Myocyte (in vitro differentiated cells): ENCODE measurements at places on chromosomes 1 and 21. TPM values are rescaled to one million over a fixed set of nuclear protein-coding genes. Genes with fewer than 3 reads are reported as not detected.

- DNase-seq: peak; percentile 64
Observed at GRCh38 chr1:8687039-8687438, 130.4 kb downstream of the RERE start.

- DNase-seq: no peak
Observed at GRCh38 chr21:45537111-45537745, 5.0 kb downstream of the SLC19A1 start.

DNA sequence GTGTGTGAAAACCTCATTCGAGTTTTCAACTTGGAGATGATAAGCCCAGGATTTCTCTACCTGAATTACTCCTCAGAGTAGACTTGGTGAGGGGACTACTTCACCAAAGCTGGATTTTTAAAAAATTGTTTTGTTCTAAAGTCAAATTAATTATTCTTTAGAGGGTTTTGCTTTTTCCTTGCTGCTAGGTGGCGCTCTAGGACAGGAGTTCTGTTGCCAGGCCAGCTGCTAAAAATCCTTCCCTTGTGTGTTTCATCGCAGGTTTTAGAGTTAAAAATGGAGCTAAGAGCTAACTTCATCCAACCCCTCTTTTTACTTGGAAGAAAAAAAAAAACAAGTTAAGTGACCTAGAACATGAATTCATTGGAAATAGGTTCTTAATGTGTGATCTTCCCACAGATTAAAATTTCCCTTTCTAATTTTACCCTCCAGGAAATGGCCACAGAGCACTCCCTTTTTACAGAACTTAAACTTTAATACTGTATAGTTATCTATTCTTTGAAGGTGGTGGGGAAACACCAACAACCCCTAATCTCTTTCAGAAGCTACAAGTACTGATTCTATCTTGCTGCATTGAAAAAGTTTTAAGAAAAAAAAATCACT, 36.7 kb upstream of the FAM163A start:
- peak; percentile 76 for DNase-seq

DNA sequence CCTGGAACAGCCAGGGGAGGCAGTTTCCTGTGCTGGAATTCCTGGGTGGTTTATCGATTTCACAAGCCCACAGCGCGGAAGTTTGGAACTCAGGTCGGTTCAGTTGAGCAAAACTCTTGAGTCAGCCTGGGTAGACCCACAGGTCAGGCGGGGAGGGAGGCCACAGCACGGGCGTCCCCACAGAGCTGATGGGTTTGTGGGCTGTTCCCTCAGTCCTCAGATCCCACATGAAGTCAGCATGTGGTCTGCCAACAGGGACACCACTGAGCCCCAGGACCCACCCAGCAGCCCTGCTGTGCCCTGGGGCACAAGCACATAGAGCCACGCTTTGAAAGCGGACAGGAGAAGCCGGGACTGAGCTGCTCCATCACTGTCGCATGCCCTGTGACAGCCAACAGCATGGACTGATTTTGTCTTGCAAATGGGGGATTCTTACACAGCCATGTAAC, 17.4 kb downstream of the BMP8A start:
- DNase-seq: peak; percentile 88

DNA sequence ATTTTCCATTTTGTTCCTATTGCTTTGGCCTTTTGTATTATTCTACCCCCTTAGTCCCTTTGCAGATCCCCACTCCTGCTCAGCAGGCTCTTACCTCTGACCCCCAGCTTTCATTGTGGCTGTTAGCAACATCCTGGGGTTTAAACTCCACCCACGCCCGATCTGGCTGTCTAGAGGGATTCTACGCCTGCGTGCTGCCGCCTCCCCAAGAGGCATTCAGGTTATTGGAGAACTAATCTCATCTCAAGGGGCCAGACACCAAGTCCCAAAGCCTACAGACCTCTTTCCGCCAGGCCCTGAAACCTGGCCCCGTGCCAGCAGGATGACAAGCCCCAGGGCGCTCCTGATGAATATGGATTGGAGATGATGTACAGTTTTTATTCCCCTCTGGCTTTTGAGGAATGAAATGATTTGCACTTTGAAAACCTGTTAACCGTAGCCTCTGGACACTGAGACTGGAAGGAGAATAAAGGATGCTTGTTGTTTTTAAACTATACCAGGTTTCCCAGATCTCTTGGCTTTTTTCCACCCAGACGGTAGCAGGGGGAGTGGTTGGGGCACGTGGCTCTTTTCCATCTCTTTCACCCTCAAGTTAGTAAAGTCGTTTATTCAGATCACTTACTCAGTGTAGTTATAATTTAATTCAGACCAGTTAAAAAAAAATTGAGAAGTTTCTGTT, 14.5 kb upstream of the IKBKE start:
- DNase-seq: no peak

GRCh38 chr1:113320272-113320671, 70.0 kb upstream of the MAGI3 start:
- DNase-seq: no peak

DNA sequence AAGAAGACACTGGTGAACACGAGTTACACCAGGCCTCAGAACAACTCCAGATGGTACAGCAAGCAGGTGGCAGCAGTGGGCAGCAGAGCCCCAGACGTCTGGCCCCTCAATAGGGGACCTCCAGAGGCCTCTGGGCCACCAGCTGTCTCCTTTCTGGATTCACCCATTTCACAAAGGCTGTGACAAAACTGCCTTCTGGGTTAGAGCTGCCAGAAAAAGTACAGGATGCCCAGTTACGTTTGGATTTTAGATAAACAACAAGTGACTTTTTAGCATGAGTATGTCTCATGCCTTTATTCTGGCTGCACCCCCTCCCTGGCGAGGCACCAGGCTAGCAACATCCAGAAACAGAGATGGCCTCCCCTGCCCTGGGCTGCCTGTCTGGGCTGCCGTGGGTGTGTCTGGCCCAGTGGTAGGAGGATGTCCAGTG, 30.1 kb downstream of the ITPKB start:
- peak; percentile 35 for DNase-seq

- no peak for DNase-seq
Observed at GRCh38 chr1:67188137-67188536, 21.9 kb downstream of the IL23R start.

DNA sequence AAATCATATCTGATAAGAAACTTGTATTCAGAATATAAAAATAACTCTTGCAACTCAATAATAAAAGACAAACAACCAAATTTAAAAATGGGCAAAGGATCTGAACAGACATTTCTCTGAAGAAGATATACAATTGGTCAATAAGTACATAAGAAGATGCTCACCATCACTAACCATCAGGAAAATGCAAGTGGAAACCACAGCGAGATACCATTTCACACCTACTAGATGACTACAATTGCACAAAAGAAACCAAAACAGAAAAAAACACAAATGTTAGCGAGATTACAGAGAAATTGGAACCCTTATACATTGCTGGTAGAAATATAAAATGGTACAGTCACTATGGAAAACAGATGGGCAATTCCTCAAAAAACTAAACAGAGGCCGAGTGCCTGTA, 11.5 kb upstream of the ZNF683 start:
- no peak for DNase-seq

- DNase-seq: no peak
Observed at GRCh38 chr21:17854745-17855144, 35.6 kb upstream of the C21orf91 start.

- peak; percentile 74 for DNase-seq
Observed at GRCh38 chr21:38773099-38774061, 32.3 kb upstream of the ETS2 start.

- DNase-seq: no peak
Observed at GRCh38 chr21:33732038-33732437, 89.7 kb downstream of the ITSN1 start.

- no peak for DNase-seq
Observed at GRCh38 chr1:212237651-212238050, 47.6 kb upstream of the PPP2R5A start.

DNA sequence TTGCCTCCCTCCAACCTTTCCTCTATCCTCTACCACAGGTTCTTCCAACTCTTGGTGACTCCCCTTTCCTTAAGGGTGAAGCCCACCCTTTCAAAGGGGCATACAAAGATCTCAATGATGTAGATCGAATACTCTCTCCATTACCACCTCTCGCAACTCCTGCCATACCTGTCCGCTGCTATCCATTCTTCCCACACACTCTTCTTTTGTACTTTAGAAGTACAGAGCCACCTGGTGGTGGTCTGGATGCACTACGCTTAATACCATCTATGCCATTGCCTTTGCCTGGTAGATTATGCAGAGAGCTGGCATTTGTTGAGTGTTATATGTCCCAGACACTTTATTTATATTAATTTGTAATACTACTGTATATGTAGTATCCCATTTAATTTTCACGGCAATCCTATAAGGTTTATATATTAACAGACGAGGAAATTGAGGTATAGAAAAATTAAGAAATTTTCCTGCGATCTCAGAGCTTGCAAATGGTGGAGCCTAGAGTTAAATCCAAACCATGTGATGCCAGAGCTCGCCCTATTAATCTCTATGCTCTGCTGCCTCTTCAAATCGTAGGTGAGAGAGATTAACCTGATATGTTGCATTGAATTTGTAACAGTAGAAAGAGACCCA, 22.9 kb downstream of the TSHB start:
- peak; percentile 64 for DNase-seq

- no peak for DNase-seq
Observed at GRCh38 chr1:229298887-229299503, 28.1 kb downstream of the RAB4A start.

GRCh38 chr1:85656948-85657347, 51.3 kb downstream of the ZNHIT6 start:
- no peak for DNase-seq

DNA sequence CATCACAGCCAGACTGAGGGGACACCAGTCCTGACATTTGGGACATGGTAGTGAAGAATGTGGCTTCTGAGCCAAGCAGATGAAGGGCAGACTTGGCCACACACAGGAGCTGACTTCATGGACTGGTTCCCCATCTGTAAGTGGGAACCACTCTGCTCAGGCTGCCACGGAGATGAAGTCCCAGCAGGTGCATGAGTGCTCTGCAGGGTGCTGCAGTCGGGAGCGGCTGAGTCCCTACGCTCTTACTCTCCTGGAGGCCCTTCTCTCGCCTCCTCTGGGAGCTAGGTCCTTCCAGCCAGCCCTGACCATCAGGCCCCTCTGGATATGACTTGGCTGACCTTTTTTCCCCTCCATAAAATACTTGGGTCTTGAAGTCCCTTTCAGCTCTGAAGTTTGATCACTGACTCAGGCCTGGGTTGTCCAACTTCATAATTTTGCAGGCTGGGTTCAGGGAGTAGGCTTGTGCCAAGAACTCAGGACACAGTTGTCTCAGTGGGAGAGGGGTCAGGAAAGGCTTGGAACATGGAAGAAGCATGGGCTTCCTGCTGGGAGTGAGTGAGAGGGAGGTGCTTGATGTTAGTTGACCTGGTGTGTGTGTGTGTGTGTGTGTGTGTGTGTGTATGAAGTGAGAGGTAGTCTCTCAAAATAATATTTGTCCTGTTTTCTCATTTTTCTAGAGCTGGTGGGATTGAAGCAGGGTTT, 21.0 kb upstream of the EPS8L3 start:
- no peak for DNase-seq

DNA sequence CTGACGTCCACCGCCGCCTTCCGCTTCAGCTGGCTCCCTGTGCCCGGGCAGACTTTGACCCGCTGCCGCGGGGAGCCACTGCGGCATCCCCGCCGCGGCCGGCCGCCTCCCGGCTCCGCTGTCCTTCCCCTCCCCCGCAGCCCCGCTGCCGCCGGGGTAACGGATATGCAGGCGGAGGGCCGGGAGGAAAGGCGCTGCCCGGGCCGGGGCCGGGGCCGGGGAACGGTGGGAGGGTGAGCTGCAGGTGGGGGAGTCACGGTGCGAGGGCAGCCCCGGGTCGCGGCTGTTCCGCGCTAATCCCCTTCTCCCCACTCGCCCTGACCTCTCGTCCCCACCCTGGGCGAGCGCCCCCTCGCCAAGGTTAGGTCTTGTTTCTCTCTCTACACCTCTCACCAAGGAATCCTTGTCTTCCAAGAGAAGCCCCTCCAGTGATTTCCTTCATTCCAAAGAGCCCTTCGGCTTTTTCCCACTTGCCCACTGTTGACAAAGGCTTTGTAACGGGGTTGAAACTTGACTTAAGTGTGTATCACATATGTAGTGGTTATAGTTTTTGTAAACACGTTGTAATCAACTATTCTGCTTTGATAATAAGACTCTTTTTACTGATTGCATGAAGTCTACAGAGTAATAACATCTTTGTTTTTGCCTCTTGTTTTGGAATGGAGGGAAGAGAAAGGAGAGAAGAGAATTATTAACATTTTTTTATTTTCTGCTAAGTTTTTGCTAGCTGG, 669 bp downstream of the XPR1 start:
- no peak for DNase-seq

GRCh38 chr1:20282533-20282932, 8.1 kb upstream of the VWA5B1 start:
- no peak for DNase-seq

DNA sequence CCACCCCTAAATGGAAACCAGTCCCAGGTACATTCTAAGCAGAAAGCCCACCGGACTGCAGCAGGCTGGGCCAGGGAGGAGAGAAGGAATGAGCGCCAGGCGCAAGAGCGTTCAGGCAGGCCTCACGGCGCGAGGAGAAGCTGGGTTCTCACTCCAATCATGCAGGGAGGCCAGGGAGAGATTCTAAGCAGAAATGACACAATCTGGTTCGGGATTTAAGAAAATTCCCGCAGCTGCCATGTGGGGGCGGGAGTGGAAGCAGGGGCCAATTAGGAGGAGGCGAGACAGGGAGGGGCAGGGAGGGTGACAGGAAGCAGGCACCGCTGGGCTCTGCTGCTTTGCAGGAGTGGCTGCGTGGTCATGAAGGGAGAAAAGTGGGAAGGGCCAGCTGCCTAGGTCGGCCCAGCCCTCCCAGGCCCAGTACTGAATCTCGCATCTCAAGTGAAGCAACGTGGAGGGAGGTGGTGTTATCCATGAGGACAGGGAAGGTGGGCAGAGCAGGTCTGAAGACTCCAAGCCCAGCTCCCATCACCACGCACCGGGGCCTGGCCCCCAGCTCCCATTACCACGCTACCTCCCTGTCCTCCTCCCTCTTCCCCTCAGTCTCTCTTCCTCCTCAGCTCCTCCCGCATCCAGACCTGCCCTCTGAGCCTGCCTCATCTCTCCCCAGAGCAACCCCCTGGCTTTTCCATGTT, 11.8 kb downstream of the NPHP4 start:
- no peak for DNase-seq

- DNase-seq: no peak
Observed at GRCh38 chr1:192866241-192866868, 57.5 kb downstream of the RGS2 start.

GRCh38 chr1:108643492-108644335, 17.2 kb downstream of the HENMT1 start:
- DNase-seq: peak; percentile 61

Gene LAMB3
- 8.5 and 18.2 TPM in 2 replicates for total RNA-seq

Gene EPHA10
- total RNA-seq: not detected in 2 replicates

Gene CFHR1
- total RNA-seq: 0.21 and 0.73 TPM in 2 replicates

Gene TMPRSS15
- 0.05 TPM in 1 of 2 replicates, not detected in the other for total RNA-seq

Gene CHI3L2
- total RNA-seq: 2.3 and 3.2 TPM in 2 replicates

Gene PALMD
- total RNA-seq: 106 and 140 TPM in 2 replicates

Gene IBA57
- total RNA-seq: 1.9 and 2.5 TPM in 2 replicates

Gene MFSD2A
- total RNA-seq: 15.9 and 16.4 TPM in 2 replicates

Gene SUSD4
- 2.0 and 4.1 TPM in 2 replicates for total RNA-seq

Gene AGMAT
- total RNA-seq: 2.1 and 3.2 TPM in 2 replicates

Gene POU2F1
- 4.3 and 7.6 TPM in 2 replicates for total RNA-seq

Gene AIM2
- total RNA-seq: not detected in 2 replicates
